NCI-H460 (cell line): ENCODE measurements at places on chromosomes 16 and 17.
A peak's percentile ranks its signal among the peaks of the same experiment; 100 is the strongest.

DNA sequence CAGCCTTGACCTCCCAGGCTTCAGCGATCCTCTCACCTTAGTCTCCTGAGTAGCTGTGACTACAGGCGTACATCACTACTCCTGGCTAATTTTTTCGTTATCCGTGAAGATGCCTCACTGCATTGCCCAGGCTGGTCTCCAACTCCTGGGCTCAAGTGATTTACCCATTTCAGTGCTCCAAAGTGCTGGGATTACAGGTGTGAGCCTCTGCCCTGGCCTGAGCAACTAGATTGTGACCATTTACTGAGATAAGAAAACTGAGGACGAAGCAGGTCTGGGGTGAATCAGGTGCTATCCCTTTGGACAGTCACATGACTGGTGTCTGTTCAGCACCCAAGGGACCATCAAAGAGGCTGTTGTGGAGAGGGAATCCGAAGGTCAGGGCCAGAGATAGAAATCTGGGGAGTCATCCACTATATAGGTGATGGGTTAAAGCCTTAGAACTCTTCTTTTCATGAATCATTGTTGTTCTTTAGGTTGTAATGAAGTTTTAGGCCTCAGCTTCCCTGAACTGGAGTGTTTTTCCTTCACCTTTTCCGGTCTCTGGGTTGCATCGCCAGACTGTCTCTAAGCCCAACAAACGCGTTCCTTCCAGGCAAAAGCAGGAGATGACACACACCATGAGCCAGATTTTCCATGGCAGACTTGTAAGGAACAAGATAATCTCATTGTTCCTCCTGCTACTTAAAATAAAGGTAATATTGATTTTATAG, 62.5 kb downstream of the FTO start:
- DNase-seq: no peak

- no peak for DNase-seq
These were observed 4.1 kb upstream of the UBTF start for GRCh38 chr17:44223541-44224071.

DNA sequence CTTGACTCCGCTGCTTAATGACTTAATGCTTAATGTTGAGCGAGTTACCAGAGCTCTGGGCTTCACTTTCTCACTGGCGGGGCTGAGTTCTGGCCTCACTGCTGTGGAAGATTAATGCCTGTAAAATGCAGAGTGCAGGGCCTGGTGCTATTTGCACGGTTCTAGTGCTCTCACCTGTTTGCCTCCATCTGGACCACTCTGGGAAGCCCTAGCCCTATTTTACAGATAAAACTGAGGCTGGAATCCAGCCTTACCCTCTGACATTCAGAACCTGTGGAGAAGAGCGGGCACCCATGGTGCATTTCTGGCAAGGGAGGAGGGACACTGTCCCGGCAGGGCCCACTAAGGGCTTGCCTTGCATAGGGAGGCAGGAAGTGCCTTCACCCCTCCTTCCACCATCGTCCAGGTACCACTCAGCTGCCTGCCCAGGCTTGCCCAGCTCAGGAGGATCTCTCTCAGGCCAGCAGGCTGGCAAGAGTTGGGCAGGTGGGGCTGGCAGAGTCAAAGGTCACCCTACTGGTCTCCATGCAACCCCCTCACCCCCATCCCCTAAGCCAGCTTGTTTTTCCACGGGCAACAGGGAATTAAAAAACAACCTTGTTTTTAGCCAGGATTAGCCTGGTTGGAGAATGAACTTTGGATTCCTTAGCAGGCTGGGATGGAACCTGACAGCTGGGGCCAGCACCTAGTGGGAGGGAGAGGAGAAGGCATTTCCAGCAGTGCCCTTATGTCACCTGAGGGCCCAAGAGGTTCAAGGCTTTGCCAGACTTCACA, 4.1 kb upstream of the UBALD1 start:
- DNase-seq: no peak

- DNase-seq: peak; percentile 71
These were observed 4.4 kb downstream of the CD19 start for GRCh38 chr16:28935924-28936783.

GRCh38 chr17:57889892-57890856, 40.3 kb upstream of the MRPS23 start:
- no peak for DNase-seq

- peak; percentile 73 for DNase-seq
These were observed 11.3 kb downstream of the MCRIP1 start for GRCh38 chr17:81821603-81822311.

GRCh38 chr17:75371339-75371738, 34.1 kb downstream of the GRB2 start:
- DNase-seq: no peak

DNA sequence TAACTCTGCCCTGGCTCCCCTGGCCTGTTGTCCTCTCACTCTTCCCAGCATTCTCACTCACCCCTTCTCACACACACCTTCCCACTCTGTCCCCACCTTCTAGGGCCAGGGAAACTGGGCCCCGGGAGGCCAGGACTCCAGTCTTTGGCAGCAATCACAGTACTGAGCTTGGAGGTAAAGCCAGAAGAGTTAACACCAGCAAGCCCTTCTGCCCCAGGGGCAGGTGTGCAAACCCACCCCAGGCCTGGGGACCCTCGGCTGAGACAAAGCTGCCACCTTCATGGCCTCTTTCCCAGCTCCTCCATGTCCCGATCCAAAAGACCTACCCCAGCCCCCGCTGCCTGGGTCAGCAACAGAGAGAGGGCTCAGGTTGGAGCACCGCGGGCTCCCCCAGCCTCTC, 36.9 kb upstream of the MLKL start:
- no peak for DNase-seq

- peak; percentile 64 for DNase-seq
These were observed 170.1 kb upstream of the CDH13 start for GRCh38 chr16:82456683-82457082.

GRCh38 chr17:76948726-76949342, 80.6 kb downstream of the MGAT5B start:
- no peak for DNase-seq

DNA sequence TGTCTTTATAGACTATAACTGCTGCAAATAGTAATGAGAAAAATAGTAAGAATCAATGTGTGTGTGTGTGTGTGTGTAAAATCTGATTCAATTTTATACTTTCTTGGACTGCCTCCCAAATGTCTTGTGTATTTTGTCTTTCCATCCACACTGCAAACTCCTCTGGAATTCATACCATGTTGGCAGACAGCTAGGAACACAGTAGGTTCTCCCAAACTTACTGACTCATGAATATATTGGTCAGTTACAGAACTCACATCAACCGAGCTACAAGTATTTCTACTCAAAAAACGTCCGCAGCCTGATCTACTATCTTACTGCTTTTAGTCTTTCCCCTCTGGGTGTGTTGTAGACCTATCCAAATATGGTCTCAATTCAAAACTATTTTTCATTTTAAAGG, 542.7 kb upstream of the PSMD7 start:
- DNase-seq: peak; percentile 5

DNA sequence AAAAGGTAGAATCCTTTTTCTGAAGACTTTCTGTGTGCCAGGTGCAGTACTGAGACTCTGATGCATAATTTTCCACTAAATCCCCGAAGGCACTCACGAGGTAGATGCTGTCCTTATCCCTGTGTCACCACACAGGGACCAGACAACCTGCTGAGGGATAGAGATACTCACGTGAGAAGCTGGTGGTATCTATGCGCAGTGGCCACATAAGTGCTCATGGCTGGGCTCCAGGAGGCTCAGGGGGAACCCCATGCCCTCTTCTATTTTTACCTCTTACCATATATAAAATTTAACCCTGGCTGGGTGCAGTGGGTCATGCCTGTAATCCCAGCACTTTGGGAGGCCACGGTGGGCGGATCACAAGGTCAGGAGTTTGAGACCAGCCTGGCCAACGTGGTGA, 38.3 kb downstream of the NT5M start:
- no peak for DNase-seq

DNA sequence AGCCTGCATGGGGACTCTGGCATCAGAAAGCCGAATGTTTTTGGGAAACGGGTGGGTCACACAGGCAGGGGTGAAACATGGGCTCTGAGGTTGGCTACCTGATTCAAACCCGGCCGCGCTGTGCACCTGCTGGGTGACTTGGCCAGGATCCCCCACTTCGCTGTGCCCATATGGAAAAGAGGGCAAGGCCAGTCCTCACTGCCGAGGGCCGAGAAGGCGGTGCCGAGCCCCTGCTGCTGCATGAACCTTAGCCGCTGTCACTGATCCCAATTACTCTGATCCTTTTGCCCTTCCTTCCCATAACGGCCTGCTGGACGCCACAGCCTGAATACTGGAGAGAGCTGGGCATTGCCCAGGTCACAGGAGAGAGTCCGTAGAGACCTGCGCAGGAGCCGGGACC, 17.7 kb downstream of the KDM8 start:
- no peak for DNase-seq

DNA sequence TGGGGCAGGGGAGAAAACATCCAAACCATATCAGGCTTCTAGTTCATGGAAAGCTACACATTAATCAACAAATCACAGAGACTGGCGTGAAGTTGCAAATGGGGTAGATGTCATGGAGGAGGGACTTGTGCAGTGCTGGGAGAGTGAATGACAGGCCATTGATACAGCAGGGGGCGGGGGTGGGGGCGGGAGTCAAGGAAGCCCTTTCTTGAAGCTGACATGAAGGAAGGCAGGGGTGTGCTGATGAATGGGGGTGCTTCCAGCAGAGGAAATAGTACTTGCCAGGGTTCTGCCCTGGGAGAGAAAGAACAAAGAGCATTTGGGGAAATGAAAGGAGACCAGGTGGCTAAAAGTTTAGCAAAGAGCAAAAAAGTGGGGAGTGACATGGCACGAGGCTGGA, 269.9 kb downstream of the SHISA9 start:
- DNase-seq: no peak

- no peak for DNase-seq
These were observed 116.1 kb downstream of the METRNL start for GRCh38 chr17:83195330-83196023.

DNA sequence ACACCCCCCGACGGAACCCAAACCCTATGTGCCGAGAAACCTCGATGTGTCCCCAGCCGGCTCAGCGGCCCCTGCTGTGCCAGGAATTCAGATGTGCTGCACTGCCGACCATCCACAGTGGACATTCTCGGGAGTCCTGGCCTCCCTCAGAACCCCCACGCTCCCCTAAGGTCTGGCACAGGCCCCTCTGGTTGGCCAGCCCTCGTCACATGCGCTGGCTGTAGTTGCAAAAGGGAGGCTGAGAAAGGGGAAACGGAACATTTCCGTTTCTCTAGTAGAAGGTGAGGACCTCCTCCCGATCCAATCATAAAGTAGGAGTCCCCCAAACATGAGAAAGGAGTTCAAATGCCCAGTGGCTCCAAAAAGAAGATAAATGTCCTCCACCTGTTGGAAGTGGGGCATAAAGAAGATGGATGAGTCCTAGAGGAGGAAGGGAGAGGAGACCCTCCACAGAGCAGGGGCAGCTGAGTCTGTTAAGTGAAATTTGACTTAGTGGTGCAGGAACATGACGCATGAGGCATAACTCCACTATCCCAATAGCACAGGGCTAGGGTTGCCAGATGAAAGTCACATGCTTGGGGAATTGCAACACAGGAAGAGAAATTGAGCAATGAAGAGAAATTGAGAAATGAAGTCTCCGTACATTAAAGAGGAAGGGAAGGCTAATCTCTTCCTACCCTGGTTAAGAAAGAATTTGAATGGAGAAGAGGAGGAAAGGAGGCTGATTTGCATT, 49.3 kb upstream of the WSB1 start:
- peak; percentile 95 for DNase-seq

DNA sequence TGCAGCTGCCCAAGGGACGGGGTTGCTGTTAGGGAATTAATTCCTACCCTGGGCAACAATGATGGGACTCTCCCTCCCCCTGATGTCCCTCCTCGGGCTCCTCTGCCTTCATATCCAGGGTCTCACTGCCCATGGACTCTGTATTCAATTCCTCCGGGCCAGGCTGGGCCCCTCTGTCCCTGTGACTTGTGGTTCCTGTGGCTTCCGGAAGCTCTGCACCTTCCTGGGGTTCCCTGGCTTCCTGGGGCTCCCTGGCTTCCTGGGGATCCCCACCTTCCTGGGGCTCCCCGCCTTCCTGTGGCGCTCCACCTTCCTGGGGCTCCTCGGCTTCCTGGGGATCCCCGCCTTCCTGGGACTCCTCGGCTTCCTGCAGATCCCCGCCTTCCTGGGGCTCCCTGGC, 35.2 kb downstream of the SRL start:
- no peak for DNase-seq

DNA sequence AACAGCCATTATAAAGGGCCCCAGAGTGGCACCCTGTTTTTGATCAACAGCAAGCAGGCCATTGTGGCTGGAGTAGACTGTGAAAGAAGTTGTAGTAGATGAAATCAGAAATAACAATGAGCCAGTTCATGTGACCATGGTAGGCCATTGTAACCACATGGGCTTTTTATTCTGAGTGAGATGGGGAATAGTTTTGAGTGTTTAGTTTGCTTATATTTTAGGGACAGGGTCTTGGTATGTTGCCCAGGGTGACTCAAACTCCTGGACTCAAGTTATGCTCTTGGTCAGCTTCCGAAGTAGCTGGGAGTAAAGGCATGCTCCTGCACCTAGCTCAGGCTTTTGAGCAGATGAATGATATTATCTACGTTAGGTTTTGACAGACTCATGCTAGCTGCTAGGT, 12.0 kb downstream of the CBFB start:
- no peak for DNase-seq

DNA sequence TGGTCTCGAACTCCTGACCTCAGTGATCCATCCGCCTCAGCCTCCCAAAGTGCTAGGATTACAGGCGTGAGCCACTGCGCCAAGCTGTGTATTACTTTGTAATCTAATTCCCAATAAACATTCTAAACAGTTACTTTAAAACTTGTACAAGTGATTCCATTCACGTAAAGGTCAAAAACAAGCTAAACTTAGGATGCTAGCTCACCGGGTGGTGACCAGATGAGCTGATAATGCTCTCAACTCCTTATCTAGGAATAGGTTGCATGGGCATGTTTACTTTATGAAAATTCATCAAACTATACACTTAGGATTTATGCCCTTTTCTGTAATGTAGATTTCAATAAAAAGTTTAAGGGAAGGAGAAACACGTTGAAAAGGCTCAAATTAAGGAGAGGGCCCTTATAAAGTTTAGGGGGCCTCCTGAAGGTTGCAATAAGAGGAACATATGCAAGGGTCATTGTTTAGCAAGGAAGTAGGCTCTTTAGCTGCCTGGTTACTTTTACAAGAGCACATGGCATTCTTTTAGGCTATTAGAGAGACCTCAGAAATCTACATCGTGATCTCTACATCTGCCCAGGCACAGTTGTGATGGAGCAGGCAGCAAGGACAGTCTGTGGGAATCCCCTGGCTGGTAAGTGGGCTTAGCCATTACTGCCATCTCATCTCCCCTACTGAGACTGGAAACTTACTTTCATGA, 13.3 kb downstream of the CDR2 start:
- no peak for DNase-seq

DNA sequence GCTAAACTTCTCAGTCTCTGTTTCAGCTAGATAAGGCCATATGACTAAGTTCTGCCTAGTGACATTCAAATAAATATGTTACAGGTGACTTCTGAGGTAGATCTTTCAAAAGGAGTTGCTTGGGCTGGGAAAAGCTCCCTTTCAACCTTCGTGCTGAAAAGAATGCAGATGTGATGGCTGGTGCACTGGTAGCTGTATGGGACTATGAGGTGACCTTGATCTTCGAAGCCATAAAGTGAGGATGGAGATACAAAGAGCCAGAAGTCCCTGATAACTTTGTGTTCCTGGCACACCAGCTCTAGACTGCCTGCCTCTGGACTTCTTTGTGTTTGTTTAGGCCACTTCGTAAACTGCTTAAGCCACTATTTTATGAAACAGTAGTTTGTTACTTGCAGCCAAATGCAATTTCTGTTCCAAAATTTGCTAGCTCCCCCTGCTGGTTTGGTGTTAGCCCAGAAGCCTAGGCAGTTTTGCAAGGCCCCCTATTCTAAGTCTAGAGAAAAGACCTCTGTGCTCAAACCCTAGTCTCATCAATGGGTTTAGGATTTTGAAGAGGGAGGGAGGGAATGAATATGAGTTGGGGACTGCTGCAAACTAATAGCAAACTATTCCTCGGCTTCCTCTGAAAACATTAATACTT, 23.3 kb upstream of the ERCC4 start:
- no peak for DNase-seq
